Glutamatergic neuron (in vitro differentiated cells): ENCODE measurements at places on chromosomes 6 and 20. TPM values are rescaled to one million over a fixed set of nuclear protein-coding genes. Genes with fewer than 3 reads are reported as not detected.

JAG1 gene
- 11.4 TPM for total RNA-seq

BTNL2 gene
- not detected for total RNA-seq

AGPAT4 gene
- 90.2 TPM for total RNA-seq

RBL1 gene
- total RNA-seq, result 4.9 TPM

KIAA0408 gene
- total RNA-seq, result 110 TPM

TBXT gene
- not detected for total RNA-seq

RALY gene
- 234 TPM for total RNA-seq

WFDC5 gene
- not detected for total RNA-seq

CST5 gene
- not detected for total RNA-seq

ASIP gene
- not detected for total RNA-seq

NKAIN2 gene
- 0.56 TPM for total RNA-seq

HLA-DQA2 gene
- not detected for total RNA-seq
